ENCODE measurements at places on chromosomes 5 and 9. TPM values are rescaled to one million over a fixed set of nuclear protein-coding genes. Genes with fewer than 3 reads are reported as not detected.

DNA sequence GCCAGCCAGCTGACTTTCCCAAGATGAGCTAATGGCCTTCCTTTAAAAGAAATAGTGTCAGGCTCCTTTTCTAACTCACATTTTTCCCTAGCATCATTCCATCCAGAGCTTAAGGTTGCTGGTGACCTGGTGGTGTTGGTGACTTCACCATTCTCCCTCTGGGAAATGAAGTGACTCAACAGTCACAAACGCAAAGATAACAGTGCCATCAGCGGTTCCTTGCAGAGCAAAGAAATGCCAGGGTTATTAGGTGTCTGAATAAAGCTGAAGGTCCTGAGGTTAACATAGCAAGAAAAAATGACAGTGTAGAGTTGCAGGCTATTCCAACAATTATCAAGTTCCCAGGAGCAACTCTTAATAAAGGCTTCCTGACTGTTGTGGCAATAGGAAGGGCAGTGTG lies 111.8 kb upstream of the SLC44A1 start:
- no peaks in the 10 kb centered on the region for H3K27me3 ChIP-seq
- H3K36me3 ChIP-seq, result no peaks in the 10 kb centered on the region
- no peak overlapping the region for H3K4me3 ChIP-seq

GRCh38 chr9:28086881-28087280 lies 513.6 kb upstream of the C9orf72 start:
- no peaks in the 10 kb centered on the region for H3K36me3 ChIP-seq
- H3K27me3 ChIP-seq, result no peaks in the 10 kb centered on the region

DNA sequence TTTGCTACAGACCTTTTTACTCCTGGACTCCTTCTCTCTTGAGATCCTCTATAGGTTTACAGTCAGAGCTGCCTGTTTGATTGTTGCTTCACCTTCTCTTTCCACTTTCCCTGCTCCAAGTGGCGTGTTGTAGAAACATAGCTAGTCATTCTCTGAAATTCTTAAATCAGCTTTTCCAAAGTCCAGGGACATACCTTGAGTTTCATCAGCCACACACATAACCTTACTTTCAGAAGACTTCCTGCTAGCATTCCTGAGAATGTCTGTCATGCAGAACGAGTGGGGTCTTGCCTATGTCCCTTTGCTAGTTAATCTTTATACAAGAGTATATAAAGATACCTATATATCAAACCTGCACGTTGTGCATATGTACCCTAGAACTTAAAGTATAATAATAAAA lies 230.3 kb upstream of the ZNF462 start:
- H3K36me3 ChIP-seq, result no peaks in the 10 kb centered on the region
- no peak overlapping the region for H3K27ac ChIP-seq
- no peak overlapping the region for H3K4me3 ChIP-seq

The BSPRY gene
- total RNA-seq, result not detected

DNA sequence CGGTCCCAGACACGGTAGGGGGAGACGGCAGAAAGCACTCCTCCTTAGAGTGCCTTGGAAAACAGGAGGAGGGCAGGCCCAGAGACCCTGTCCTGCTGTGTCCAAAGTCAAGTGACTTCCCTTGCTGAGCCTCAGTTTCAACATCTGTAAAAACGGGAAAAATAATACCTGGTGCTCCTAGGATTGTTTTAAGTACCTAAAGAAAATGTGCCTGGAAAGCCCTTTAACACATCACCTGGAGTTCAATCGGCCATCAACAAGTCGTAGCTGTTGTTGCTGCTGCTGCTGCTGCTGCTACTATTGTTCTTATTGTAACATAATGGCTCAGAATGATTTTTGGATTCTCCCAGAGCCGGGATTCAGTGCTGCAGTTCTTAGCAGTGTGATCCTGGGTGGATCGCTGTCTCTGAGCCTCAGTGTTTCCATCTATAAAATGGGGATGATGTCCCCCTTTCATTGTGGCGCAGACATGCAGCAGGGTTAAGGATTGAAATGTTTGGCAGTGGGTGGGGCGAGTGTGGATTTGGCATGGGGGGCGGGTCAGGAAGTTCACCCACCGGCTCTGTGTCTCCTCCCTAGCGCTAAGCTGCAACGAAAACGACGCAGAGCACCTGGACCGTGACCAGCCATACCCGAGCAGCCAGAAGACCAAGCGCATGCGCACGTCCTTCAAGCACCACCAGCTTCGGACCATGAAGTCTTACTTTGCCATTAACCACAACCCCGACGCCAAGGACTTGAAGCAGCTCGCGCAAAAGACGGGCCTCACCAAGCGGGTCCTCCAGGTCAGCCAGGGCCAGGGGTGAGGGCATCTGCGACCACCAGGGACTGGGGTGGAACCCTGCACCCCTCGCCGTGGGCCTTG lies 9.2 kb downstream of the LHX2 start:
- peaks cover 93% of the 10 kb centered on the region for H3K27me3 ChIP-seq
- no peak for DNase-seq
- H3K4me3 ChIP-seq, result no peak overlapping the region

- DNase-seq, result no peak
- no peak overlapping the region for H3K4me3 ChIP-seq
- no peaks in the 10 kb centered on the region for H3K27me3 ChIP-seq
Observed at GRCh38 chr5:177511181-177511580, 1.6 kb upstream of the DOK3 start.

Measured in GM23248 (cell line).